ENCODE measurements at places on chromosomes 7 and 10. TPM values are rescaled to one million over a fixed set of nuclear protein-coding genes. Genes with fewer than 3 reads are reported as not detected.

The RARRES2 gene
- 20.2 TPM for total RNA-seq

The GPR37 gene
- total RNA-seq, result 6.6 TPM

The NEURL1 gene
- total RNA-seq, result 17.6 TPM

The AFAP1L2 gene
- total RNA-seq, result 0.98 TPM

The TMEM26 gene
- 0.87 TPM for total RNA-seq

The SFRP5 gene
- total RNA-seq, result 81.0 TPM

The HOXA13 gene
- not detected for total RNA-seq

The NPM3 gene
- 44.1 TPM for total RNA-seq

The PAX4 gene
- total RNA-seq, result 23.6 TPM

The CPVL gene
- 22.1 TPM for total RNA-seq

The CRYGN gene
- 3.2 TPM for total RNA-seq

The CDC14C gene
- 0.22 TPM for total RNA-seq

The BLNK gene
- total RNA-seq, result 1.8 TPM

The IL6 gene
- not detected for total RNA-seq

The MSMB gene
- not detected for total RNA-seq

The UCN3 gene
- 1.3 TPM for total RNA-seq

The SLC16A9 gene
- total RNA-seq, result 13.7 TPM

The WNT16 gene
- total RNA-seq, result not detected

The DCLRE1C gene
- 13.5 TPM for total RNA-seq

The DNAJB6 gene
- total RNA-seq, result 117 TPM

The BUB3 gene
- 93.2 TPM for total RNA-seq

The OR2AE1 gene
- total RNA-seq, result not detected

The CBX3 gene
- total RNA-seq, result 222 TPM

The NAT16 gene
- total RNA-seq, result not detected

The TDRD1 gene
- total RNA-seq, result not detected

The TAC1 gene
- not detected for total RNA-seq

The PNLIPRP3 gene
- not detected for total RNA-seq

The EPHA1 gene
- 56.3 TPM for total RNA-seq

The ATRNL1 gene
- total RNA-seq, result 25.9 TPM

The TCERG1L gene
- total RNA-seq, result 0.53 TPM

The STAG3 gene
- total RNA-seq, result 2.4 TPM

The DDC gene
- 44.6 TPM for total RNA-seq

The MTURN gene
- total RNA-seq, result 20.1 TPM

The LRMDA gene
- 6.5 TPM for total RNA-seq

The RNLS gene
- 7.5 TPM for total RNA-seq

The HECW1 gene
- 0.09 TPM for total RNA-seq

The FRG2B gene
- total RNA-seq, result not detected

The POLR2J3 gene
- 28.2 TPM for total RNA-seq

The SPDYE2B gene
- not detected for total RNA-seq

The TRIM50 gene
- total RNA-seq, result 10.9 TPM

The TEX36 gene
- not detected for total RNA-seq

The NPS gene
- total RNA-seq, result not detected

The PKD2L1 gene
- total RNA-seq, result 0.38 TPM

The YAE1 gene
- 33.4 TPM for total RNA-seq
